ENCODE measurements at places on chromosomes 7 and 10. TPM values are rescaled to one million over a fixed set of nuclear protein-coding genes. Genes with fewer than 3 reads are reported as not detected.

Gene SLC26A3
- total RNA-seq = not detected

Gene SEMA3C
- 223 TPM for total RNA-seq

Gene ASB4
- not detected for total RNA-seq

Gene ADAM8
- 2.6 TPM for total RNA-seq

Gene NME8
- not detected for total RNA-seq

Gene ARMC3
- total RNA-seq = under 0.01 TPM

Gene GCK
- total RNA-seq = not detected

Gene LHFPL3
- total RNA-seq = not detected

Gene CCDC126
- 4.4 TPM for total RNA-seq

Gene SH2D4B
- 0.29 TPM for total RNA-seq

Gene GTPBP10
- 15.9 TPM for total RNA-seq

Gene PDCD11
- 62.6 TPM for total RNA-seq

Gene ZFAND2A
- 57.8 TPM for total RNA-seq

Gene PLPP4
- 5.5 TPM for total RNA-seq

Gene TBX20
- total RNA-seq = 16.0 TPM

Gene CXCL12
- total RNA-seq = 1.6 TPM

Gene WNT2
- total RNA-seq = 21.7 TPM

Gene GFRA1
- total RNA-seq = 6.0 TPM

Gene AQP1
- 3.9 TPM for total RNA-seq

Gene METTL27
- total RNA-seq = 2.4 TPM

Gene ADGRA1
- not detected for total RNA-seq

Gene POLL
- 16.4 TPM for total RNA-seq

Gene CCDC172
- not detected for total RNA-seq

Gene ASZ1
- total RNA-seq = not detected

Gene NUDT5
- total RNA-seq = 66.7 TPM
